ENCODE measurements at places on chromosomes 5 and 9.

DNA sequence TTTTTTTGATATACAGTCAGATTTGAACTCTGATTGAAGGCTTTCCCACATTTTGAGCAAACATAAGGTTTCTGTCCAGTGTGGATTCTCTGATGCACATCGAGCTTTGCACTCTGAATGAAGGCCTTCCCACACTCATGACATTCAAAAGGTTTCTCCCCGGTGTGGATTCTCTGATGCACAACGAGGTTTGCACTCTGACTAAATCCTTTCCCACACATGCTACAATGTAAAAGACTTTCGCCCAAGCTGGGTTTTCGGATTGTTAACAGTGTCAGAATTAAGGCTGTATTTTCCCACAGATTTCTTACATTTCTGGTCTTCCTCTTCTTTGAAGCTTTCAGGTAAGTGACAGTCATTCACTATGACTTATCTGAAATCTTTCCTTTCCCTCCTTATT is 44.3 kb downstream of the GHR start:
- no peak for DNase-seq

DNA sequence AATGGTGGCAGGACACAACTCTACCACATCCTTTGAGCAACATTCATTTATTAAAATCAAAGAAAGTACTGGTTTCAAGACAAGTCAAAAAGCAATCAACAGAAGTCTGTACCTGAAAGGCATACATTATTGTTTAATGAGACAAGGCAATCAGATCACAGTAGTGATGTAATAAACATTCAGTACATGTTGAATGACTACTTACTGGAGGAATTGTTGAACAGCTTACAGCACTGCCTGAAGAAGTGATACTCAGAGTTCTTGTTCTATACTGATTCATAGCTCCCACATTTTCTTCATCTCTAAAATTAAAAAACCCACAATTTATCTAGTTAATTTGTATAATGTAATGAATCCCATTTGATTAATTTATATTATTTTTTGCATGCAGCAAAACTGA is 18.2 kb downstream of the RIOK2 start:
- DNase-seq: no peak

- DNase-seq: no peak
These were observed 33.5 kb downstream of the PDGFRB start for GRCh38 chr5:150122158-150122510.

GRCh38 chr5:149079883-149080282 is 17.0 kb upstream of the SH3TC2 start:
- no peak for DNase-seq

- no peak for DNase-seq
These were observed 204.2 kb upstream of the RGMB start for GRCh38 chr5:98569288-98569687.

DNA sequence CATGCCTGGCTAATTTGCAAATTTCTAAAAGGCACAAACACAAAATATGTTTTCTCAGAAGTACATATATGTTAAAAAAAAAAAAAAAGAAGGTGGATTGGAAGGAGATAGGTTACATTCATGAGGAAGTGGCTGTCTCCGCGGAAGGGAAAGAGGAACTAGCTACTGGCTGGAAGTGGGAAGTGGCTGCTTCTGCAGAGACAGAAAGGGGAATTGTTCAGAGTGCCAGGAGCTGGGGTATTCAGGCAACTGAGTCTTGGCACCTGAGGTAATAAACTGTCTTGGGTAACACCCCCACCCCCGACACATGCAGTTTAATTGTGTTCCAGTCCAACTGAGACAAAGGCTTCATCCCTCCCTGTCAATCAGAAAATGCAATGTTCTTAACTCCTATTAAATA is 45.6 kb downstream of the S1PR3 start:
- no peak for DNase-seq

- no peak for DNase-seq
These were observed 6.2 kb downstream of the OXCT1 start for GRCh38 chr5:41863871-41864486.

DNA sequence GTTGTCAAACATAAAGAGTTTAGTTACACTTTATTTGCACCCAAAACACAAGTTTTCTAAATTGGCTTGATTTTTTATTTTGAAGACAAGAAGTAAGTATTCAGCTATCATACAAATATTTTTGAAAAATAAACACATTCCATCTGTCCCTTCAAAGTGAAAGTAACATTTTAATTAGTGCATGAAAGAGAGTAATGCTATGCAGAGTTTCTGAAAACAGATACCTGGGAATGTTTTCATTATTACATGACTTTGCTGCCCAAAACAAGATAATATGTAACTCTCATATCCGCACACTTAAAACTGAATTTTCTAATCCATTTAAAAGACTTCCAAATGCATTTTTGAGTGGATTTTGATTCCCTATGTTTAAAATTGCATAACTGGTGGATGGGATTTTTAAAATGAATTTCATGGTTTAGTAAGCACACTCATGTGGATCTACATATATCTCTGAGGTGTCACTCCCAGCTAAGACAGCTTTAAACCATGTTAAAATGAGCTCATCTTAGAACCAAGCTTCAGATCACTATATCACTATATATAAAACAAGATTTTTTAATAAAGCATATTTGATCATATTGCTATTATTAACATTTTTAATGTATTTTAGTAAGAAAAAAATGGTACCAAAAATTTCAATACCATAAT is 127.5 kb downstream of the ATPSCKMT start:
- DNase-seq: no peak

DNA sequence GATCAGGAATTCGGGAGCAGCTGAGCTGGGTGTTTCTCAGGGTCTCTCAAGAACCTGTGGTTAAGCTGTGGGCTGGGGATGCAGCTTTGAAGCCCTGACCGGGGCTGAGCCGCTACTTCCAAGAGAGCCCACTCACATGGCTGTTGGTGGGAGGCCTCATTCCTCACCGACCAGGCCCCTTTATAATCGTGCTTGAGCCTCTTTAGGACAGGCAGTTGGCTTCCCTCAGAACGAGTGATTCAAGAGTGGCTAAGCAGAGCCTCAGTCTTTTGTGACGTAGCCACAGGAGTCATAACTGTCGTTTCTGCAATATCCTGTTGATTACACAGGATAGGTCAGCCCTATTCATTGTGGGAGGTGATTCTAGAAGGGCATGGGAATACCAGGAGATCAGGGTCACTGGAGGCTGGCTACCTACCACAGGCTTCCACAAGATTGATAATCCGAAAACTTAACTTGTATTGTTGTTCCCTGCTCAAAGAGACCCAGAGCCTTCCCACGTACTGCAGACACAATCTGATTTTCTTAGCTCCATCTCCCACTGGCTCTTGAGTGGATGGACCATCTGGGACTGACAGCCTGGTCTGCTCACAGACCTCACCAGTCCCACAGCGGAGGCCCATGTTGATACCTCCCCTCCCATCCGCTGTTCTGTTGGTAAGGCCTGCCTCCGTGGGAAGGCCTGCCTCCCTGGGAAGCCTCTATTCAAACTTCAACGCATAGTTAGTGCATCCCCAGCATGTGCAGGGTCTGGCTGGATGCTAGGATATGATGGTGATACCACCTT is 3.0 kb upstream of the ERGIC1 start:
- peak; percentile 89 for DNase-seq

- DNase-seq: no peak
These were observed 104.1 kb downstream of the UGCG start for GRCh38 chr9:112000743-112001142.

DNA sequence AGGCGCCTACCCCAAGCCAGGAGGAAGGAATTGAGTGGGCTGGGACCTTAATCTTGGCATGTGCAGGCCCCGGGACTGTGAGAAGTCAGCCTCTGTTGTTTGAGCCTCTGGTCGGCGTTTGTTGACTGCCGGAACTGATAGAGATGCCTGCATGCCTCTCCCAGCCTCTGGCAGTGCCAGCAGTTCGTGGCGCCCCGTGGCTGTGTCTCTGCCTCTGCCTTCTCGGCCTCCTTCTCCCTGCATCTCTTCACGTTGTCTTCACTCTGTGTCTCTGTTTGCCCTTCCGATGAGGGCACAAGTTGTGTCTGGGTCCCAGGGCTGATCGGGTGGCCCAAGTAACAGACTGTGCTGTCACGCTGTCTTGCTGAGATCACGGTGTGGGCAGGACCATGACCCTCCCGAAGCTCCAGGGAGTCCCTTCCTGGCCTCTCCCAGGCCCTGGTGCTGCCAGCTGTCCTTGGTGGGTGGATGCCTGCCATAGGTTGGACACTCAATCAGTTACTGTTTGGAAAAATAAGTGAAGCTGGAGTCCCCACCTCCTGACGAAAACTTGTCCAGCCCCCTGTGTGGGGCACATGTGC is 133.5 kb upstream of the LPCAT1 start:
- no peak for DNase-seq
